Left kidney (tissue), 8 donors: ENCODE measurements at places on chromosomes 3 and 15.

- DNase-seq = no peak
Observed at GRCh38 chr3:16102905-16103364, 71.5 kb upstream of the GALNT15 start.

DNA sequence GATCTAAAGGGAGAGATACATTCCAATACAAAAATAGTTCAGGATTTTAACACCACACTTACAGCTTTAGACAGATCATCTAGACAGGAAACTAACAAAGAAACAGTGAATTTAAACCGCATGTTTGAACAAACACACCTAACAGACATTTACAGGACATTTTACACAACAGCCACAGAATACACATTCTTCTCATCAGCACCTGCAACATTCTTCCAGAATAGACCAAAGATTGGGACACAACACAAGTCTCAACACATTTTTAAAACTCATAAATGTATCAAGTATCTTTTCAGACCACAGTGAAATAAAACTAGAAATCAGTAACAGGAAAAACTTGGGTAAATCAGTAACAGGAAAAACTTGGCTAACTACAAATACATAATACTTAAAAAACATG, 256.3 kb downstream of the MCTP2 start:
- DNase-seq = no peak

GRCh38 chr3:129576514-129577352, 29.7 kb downstream of the PLXND1 start:
- no peak for DNase-seq

GRCh38 chr3:116059421-116060096, 385.7 kb downstream of the LSAMP start:
- DNase-seq = peak; percentile 27

DNA sequence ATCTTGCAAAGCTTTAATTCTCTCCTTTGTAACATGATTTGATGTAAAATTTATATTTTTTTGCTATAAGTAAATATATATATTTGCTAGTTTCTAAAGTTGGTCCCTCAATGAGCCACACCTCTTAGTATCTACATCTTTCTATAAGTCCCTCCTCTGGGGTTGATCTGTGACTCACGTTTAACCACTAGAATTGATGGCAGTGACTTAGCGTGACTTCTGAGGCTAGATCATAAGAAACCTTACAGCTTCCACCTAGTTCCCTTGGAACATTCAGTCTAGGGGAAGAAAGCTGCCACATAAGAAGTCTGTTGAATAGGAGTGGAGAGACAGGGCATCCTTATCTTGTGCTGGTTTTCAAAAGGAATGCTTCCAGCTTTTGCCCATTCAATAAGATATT, 56.6 kb upstream of the TNIK start:
- no peak for DNase-seq
